ENCODE measurements at places on chromosomes 13 and 19.

DNA sequence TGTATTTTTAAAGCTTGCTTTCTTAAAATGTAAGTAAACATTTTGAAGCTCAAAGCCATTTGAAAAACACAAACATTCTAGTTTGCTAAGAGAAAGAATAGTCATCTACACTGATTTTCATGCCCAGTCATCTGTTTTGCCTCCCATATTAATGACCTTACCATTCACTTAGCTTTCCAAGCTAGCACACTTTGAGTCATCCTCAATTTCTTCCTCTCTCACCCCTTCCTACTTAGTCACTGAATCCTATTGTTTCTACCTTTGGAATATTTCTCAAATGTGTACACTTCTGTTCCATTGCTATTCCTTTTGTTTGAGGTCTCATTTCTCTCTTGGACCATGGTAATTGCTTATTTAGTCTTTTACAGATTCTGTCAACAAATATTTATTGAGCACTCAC, 7.3 kb upstream of the HS6ST3 start:
- no peak for DNase-seq

DNA sequence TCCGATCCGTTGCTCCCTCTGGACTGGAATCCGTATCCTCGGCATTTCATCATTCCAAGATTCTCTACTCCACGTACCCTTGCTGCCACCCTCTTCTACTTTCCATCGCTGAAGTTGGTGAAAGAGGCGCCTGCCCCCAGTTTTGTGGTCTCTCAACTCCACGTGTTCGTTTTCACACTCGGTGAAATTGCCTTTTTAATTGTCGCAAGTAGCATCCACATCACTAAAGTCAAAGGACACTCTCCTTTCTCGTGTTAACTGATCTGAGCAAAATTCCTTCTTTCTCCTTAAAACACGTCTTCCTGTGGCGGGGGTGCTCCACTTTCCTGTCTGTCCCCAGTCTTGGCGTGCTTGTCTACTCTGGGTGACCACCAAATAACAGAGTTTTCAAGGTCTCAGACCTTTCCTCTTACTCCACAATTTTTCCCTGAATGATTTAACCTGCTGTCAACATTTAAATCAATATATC, 1.1 kb upstream of the TMTC4 start:
- no peak for DNase-seq

DNA sequence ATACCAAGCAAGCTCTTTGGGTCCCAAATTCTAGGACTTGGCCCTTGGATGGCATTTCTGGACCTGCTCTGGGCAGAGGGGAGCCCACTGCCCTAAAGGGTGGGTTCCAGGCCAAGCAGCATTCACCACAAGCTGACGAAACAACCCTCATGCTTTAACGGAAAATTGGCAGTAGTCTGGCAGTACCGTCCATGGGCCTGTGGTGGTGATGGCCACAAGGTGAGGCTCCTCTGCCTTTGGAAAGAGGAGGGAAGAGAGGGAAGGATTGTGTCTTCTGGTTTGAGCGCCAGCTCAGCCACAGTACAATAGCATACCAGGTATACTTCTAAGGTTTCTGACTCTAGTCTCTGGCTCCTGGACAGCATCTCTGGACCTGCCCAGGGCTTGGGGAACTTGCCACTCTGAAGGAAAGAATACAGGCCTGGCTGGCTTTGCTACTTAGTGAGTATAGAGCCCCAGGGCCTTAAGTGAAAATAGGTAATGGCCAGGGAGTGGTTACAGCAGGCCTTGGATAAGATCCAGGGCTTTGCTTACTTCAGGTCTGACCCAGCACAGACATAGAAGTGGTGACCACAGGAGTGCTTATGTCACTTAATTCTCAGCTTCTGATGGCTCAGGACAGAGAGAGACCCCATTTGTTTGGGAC, 595.5 kb downstream of the LMO7 start:
- DNase-seq: no peak

DNA sequence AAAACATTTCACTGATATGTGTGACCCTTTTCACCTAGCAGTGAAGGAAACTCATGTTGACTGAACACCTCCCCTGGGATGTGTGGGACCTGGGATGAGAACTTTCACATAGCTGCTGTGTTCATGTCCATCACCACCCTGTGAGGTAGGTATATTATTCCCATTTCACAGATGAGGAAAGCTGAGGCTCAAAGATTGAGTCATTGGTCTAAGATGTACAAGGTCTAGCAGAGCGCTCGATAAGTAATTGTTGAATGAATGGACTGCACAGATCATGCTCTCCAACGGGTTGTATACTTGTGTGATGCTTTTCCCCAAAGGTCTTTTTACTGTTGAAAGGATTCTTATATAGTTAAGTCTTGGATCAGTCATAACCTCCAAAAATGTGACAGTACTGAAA, 75.6 kb upstream of the TSC22D1 start:
- no peak for DNase-seq

GRCh38 chr19:19259741-19260140, 13.4 kb downstream of the TM6SF2 start:
- peak; percentile 8 for DNase-seq

DNA sequence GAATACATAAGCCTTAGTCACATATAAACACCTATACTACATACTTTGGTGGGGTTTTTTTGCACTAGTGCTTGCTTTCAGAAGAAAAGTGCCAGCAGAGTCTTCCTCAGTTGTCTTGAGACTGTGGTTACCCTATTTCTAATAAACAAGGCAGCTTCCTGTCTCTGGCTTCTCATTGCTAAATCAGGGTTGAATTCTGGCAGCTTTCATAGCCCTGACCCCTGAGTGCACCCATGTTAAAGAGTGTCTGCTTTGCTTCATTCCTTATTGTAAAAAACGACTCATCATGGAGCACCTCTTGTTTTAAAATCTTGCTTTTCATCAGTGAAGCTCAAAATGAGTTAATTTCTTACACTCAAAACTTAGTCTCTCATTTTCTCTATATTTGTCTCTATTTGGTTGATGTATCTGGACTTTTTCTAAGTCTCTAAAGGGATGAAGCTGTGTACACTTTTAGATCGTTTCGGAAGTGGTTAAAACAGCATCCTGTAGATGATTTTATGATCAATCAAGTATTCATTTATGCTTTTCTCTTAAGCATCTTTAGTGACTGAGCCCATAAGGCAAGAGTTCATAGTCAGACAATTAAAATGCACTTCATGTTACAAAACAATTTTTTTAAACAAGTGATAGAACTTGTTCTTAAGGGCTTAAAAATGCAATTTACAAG, 72.1 kb downstream of the KLF12 start:
- DNase-seq: no peak
